ENCODE measurements at places on chromosomes 6 and 20.

- DNase-seq, result no peak
Measured at GRCh38 chr6:93104195-93104817, 315.1 kb downstream of the EPHA7 start.

DNA sequence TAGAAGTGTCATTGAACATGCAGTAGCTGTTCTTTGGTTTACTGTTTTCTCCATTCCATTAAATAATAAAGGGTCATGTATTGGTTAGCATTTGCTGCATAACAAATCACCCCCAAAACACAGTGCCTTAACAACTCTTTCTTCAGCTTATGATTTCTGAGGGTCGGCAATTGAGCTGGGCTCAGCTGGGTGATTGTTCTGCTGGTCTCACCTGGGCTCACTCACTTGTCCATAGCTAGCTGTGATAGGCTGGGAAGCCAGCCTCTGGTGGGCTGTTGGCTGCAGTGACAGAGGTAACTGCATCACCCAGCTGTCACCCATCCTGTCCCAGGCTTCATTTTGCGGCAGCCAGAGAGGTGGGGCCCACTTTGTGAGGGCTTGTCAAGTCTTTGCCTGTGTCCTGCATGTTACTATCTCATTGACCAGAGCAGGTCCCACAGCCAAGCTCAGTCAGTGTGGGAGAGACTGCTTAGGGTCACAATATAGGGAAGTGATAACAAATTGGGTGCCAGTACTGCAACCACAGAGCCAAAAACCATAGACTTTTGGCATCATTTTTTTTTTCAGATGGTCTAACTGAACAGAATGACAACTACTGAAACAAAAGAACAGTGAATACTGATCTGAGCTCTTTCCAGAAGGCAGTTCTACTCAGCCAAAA is 76.9 kb downstream of the SYNDIG1 start:
- DNase-seq, result no peak

GRCh38 chr6:150413781-150414281 is 45.0 kb downstream of the IYD start:
- no peak for DNase-seq

DNA sequence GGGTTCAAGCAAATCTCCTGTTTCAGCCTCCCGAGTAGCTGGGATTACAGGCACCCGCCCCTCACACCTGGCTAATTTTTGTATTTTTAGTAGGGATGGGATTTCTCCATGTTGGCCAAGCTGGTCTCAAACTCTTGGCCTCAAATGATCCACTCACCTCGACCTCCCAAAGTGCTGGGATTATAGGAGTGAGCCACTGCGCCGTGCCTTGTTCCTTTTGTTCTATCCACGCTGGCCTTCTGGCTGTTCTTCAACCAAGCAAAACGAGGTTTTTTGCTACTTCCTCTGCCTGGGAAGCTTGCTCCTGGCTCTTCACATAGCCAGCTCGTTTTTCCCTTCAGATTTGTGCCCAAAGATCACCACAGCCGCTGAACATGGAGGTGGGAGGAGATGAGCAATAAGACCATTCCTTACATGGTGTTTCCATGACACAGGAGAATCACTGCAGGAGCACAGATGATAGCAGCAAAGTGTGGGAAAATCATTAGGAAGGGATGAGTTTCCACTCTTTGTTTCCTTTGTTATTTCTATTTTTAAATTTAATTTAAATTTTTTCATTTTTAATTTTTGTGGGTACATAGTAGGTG is 201.0 kb upstream of the ZNF217 start:
- no peak for DNase-seq

- no peak for DNase-seq
Measured at GRCh38 chr6:43800746-43801494, 30.9 kb downstream of the VEGFA start.

DNA sequence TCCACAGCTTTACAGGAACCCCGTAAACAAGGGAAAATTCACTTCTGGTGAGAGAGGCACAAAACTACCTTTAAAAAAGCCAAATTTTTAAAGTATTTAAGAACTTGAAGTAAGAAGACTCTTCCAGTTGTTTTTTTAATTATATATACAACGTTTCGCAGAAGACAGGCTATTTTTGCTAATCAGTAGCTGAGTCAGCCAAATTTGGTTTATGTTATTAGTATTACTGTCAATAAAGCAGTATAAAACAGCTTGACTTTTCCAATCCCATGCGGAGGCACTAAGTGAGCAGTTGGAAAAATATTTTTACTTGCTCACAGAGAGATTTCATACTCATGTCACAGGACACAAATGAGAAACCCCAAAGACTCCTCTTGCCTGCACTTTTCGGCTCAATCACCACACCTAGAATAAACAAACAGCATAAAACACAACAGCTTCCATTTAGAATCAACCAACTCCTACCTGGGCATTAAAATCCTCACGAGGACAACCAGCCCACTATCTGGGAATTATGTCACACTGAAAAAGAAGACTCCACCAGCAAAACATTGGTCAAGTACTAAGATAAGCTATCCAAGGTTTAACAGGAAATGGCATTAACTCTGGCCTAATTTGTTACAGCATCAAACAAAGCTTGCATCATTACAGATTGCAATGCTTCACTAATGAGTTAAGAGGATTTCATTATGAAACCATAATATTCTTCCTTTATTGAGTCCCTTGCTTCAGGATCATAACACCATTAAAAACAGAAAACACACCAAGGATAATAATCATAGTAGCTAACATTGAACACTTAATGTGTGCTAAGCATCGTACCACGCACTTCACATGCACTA is 26.3 kb downstream of the ELOVL5 start:
- DNase-seq, result no peak

DNA sequence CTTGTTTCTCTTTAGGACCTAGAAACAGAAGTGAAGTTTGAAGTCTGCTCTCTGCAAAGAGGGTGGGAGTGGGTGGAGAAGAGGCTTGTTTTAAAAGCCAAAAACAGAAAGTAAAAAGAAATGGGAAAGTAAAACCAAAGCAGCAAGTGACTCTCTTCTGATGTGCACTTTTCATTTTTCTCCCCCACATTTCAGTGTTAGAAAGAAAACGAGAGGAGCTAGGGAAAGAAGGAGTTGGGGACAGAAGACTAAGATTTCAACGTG is 1.3 kb downstream of the C6orf141 start:
- DNase-seq, result no peak

GRCh38 chr6:77015350-77015749 is 447.9 kb downstream of the HTR1B start:
- no peak for DNase-seq
